ENCODE measurements at places on chromosomes 12 and 14. TPM values are rescaled to one million over a fixed set of nuclear protein-coding genes. Genes with fewer than 3 reads are reported as not detected.

Gene MMP17
- total RNA-seq = 109 TPM

Gene SLC25A47
- total RNA-seq = not detected

Gene OXA1L
- total RNA-seq = 60.9 TPM

Gene TAS2R7
- total RNA-seq = not detected

Gene PAPLN
- 4.9 TPM for total RNA-seq

Gene TMEM52B
- not detected for total RNA-seq

Gene KLRC3
- total RNA-seq = not detected

Gene CPNE6
- not detected for total RNA-seq

Gene DDX23
- 57.5 TPM for total RNA-seq

Gene TAS2R20
- total RNA-seq = 3.9 TPM

Gene PDZRN4
- not detected for total RNA-seq

Gene SLCO1B1
- not detected for total RNA-seq

Gene MYH6
- not detected for total RNA-seq

Gene DDX11
- 21.8 TPM for total RNA-seq

Gene IAPP
- not detected for total RNA-seq

Gene KCNH3
- total RNA-seq = not detected

Gene MPHOSPH9
- total RNA-seq = 33.0 TPM

Gene AKAP6
- 14.3 TPM for total RNA-seq

Gene RNASE11
- total RNA-seq = not detected

Gene TMEM253
- not detected for total RNA-seq

Gene DUSP6
- total RNA-seq = 40.6 TPM

Gene SOX5
- total RNA-seq = 21.0 TPM

Gene CACNA1C
- not detected for total RNA-seq

Gene BCL11B
- not detected for total RNA-seq

Gene ERH
- total RNA-seq = 166 TPM

Gene OAS1
- 121 TPM for total RNA-seq

Gene METTL3
- 68.9 TPM for total RNA-seq

Gene NINJ2
- total RNA-seq = not detected

Gene LRP1-AS
- not detected for total RNA-seq

Gene KRT74
- not detected for total RNA-seq

Gene KLRD1
- total RNA-seq = not detected

Gene CIROP
- not detected for total RNA-seq

Gene LMO3
- 3.3 TPM for total RNA-seq

Gene NUAK1
- total RNA-seq = 2.9 TPM

Gene WSB2
- total RNA-seq = 181 TPM

Gene TNFAIP2
- total RNA-seq = 8.7 TPM

Gene RNU6-8
- total RNA-seq = not detected

Gene SALL2
- 1.7 TPM for total RNA-seq

Gene CIT
- total RNA-seq = 112 TPM

Gene GPR84
- total RNA-seq = not detected

Gene HSPA2
- total RNA-seq = 13.0 TPM

Gene TMEM120B
- total RNA-seq = 5.2 TPM

Gene TPH2
- total RNA-seq = not detected

Gene HOXC10
- 5.7 TPM for total RNA-seq

Gene AQP2
- total RNA-seq = not detected

Gene VWF
- 0.15 TPM for total RNA-seq

Gene EID3
- 5.9 TPM for total RNA-seq

Gene PRIMA1
- total RNA-seq = not detected

Gene MSI1
- under 0.01 TPM for total RNA-seq

All from melanocyte of skin (primary cell).